Muscle of leg (tissue), 16 donors: ENCODE measurements at places on chromosomes 3 and 15. TPM values are rescaled to one million over a fixed set of nuclear protein-coding genes. Genes with fewer than 3 reads are reported as not detected.

The RBPMS2 gene
- total RNA-seq = 0.44 TPM

The UQCC5 gene
- 15.7 TPM for total RNA-seq

The COL6A5 gene
- 0.09 TPM for total RNA-seq

The CLRN1 gene
- 0.18 TPM for total RNA-seq

The THAP10 gene
- 1.5 TPM for total RNA-seq

The BAHD1 gene
- total RNA-seq = 12.1 TPM

The ZIC1 gene
- 11.8 TPM for total RNA-seq

The B3GALNT1 gene
- 20.4 TPM for total RNA-seq
